ENCODE measurements at places on chromosomes 12 and 14.

GRCh38 chr14:86088156-86088555, 558.2 kb downstream of the FLRT2 start:
- no peak for DNase-seq

- DNase-seq = no peak
These were observed 41.6 kb downstream of the DAD1 start for GRCh38 chr14:22547313-22547947.

DNA sequence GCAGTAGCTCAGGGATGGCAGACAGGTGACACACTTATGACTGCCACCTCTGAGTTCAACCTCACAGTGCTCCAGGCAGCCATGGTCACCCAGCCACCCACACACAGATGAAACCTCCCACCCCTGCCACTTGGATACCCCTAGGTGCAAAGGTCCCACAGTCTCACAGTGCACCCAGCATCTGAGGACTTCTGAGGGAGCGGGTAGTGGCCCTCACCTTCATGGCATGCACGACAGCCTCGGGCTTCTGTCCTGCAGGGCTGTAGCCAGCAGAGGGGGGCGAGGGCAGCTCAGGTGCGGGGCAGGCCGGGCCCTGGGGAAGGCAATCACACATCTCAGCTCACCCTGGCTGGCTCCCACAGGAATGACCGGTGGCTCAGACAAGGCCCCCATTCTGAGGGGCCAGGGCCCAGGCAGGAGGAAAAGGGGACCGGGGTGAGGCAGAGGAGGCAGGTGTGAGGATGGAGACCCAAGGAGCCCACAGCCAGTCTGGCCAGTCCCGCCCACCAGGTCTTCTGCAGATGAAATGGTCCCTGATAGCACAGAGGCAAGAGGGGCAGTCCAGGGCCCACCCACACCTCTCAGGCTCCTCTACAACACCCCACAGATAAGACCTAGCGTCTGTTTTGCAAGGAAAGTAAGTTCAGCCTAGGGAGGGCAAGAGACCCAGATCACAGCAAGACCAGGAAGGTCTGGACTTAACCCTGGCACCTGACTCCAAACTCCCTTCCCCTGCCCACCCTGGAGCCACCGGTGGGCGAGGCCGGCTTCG, 35.8 kb downstream of the CCNK start:
- no peak for DNase-seq

GRCh38 chr12:106032623-106032925, 106.2 kb downstream of the NUAK1 start:
- no peak for DNase-seq

DNA sequence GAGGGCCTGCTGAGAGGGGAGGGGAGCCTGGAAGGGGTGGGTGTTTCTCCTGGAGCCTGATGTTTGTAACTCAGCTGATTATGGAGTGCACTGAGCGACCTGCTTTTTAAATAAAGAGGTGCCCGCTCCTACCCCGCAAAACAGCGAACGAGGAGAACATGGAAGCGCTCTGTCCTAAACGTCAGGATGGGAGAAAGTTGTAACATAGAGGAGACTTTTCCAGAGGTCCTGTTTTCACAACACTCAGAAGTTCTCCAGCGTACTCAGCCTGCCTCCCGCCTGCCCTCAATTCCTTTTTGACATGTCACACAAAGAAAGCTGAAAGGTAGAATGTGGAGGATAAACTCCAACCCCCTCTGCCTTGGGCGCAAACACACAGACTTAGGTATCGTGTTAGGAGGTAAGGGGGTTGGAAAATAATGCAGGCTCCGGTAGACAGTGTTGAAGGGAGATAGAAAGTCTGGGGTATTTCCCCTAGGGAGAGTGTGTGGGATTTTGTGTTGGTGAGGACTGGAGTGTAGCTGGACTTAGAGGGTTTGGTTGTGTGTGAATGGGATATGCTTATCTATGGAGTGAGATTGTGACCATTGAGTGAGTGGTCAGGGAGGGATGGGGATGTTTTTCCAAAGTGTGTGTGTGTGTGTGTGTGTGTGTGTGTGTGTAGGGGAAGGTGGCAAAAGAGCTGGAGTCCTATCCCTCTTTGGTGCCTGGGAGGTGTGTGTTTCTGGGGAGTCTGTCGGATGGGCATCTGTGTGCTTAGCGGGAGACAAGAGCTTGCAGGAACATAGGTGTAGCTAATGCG, 2.1 kb downstream of the NTF3 start:
- DNase-seq = no peak

DNA sequence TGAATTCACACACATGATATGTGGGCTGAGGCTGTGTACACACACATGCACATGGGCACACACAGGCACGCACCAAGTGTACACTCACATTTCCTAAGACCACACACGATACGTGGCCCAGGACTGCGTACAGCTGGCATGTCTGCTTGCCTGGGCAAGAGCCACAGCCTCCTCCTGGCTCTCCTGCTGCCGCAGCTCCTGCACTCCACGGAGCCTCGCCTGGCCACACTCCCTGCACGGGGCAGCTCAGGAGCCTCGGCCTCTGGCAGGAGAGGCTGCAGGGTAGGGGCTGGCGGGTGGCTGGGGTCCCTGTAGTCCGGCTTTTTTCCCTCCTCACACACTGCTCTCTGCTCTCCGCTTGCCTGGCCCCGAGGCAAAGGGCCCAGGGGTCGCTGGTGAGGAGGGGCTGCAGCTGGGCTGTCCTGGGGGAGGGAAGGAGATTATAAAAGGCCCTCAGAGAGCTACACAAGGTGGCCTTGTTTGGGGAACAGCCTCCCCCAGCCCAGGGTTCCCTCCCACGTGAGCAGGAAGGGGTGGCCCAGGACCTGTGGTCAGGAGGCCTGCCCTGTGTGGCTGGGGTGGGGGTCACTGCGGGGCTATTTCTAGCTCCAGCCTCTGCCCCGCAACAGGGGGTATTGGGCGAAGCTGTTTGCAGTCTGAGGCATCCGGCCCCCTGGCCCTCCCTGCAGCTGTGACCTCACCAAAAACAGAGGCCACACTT, 89.0 kb upstream of the SFSWAP start:
- DNase-seq = peak; percentile 78

GRCh38 chr14:75993567-75994041, 8.0 kb downstream of the IFT43 start:
- no peak for DNase-seq

DNA sequence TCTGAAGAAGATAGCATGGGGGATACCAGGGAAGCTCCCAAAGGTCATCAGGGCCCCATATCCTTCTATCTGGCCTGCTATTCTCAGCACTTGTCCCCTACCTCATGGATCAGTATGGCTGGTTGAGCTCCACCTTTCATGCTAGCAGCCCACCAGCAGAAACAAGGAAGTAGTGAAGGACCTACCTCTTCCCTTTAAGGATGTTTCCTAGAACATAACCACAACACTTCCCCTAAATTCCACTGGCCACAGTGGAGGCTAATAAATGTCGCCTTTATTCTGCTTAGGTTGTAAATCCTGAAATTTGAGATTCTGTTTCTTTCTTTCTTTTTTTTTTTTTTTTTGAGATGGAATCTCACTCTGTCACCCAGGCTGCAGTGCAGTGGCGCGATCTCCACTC, 128.6 kb upstream of the PARP11 start:
- no peak for DNase-seq

DNA sequence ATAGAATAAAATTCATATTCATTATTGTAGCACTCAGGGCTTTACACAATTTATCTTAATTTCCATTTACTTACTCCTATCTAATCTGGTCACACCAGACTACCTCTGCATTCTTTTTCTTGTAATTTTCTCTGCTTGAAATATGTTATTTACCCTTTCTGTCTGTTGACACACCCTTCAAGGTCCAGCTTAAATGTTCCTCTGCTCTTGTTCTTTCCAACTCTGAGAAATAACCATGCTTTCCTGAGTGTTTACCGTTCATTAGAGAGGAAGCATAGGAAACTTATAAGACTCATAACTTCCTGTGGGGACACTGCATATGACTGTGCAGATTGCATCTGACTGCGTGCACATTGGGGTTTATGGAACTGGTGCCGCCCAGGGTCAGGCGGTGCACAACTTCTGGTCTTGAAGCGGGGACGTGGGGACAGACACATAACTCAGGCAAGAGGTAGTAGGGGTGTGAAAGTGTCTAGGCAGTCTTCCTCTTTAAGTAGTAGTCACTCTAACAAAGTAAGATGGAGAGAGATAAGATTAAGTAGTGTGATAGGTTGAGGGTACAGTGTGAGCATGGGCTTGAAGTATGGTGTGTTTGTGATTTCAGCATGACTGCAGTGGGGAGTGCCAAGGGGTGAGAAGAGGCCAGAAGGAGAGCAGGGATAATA, 42.6 kb upstream of the FOXJ2 start:
- DNase-seq = no peak

DNA sequence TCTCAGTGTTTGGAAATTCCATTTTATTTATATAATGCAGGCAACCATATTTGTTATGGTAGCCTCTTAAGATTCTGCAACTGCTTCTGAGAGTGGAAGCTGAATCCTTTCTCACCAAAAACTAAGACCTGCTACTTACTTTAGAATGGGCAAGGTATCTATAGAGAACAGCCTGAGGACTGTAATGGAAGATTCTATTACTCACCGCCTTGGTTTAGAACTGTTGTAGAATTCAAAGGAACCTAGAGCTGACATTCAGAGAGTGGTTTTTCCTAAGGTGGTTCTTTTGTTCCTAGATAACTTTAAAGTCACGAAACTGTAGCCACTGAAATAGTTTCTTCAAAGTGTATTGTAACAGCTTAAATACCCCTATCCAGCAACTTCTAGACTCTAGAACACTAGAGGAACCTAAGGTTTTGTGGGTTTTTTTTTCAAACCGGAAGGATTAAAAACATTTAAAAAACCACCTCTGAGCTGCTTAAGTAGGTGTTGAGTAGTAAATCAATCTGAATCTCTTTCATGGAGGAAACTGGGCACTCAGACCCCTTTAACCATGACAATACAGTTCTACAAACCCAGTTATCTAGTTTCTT, 4.2 kb downstream of the TDP1 start:
- no peak for DNase-seq

DNA sequence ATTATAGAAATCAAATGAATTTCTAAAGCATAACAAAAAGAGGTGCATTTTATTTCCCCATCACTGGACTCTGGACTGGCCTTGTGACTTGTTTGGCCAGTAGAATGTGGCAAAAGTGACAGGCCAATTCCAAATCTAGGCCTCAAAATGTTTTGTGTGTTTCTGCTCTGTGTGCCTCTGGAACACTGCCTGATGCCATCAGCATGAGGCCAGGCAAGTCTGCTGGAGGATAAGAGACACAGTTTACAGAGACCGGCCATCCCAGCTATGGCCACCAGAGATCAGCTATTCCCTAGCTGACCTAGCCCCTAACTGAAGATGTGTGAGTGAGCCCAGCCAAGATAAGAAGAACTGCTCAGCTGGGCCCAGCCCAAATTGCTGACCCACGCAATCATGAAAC, 32.9 kb downstream of the ASCL1 start:
- DNase-seq = peak; percentile 2

All from amygdala (tissue), 56 donors.